ENCODE measurements at places on chromosomes 11 and 22.
A peak's percentile ranks its signal among the peaks of the same experiment; 100 is the strongest.

GRCh38 chr11:111795334-111795985 lies 29.3 kb upstream of the PPP2R1B start:
- no peak for DNase-seq

DNA sequence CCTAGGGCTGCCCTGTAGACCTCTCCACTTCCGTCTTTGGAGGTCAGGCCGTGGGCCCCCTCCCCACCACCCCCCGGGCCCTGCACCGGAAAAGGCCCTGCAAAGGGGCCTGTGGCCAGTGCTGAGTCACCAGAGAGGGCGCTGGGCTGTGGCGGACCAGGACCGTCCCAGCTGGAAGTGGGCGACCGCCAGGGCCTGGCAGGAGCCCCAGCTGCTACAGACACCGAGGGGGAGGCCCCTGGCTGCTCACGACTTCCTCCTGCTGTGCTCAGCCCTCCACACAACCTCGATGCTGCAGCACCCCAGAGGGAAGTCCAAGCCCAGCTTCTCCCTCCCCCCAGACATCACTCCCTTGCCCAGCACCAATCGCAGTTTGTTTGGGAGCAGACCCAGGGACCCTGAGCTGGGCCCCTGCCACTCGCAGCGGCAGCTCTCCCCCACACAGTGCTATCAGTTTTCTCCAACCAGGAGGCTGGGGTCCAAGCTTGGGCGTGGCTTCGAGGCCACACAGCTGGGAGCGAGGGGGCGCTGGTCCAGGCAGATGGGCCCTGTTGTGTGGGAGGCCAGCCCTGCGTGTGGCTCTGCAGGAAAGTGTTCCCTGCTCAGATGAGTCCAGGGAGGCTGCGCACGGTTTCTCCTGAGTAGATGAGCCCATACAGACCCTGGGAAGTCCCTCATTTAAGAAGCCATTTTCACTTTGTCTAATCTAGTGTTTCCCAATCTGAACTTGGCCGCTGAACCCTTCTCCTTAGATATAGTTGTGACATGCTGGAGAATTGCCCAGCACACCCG lies 5.6 kb upstream of the SH3BP1 start:
- DNase-seq = no peak

DNA sequence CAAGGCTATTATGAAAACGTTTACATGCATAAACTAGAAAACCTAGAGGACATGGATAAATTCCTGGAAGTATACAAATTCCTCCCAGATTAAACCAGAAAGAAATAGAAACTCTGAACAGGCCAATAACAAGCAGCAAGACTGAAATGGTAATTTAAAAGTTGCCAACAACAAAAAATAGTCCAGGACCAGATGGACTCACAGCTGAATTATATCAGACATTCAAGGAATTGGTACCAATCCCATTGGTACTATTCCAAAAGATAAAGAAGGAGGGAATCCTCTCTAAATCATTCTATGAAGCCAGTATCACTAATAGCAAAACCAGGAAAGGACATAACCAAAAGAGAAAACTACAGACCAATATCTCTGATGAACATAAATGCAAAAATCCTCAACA lies 236.0 kb downstream of the DLG2 start:
- DNase-seq = no peak

DNA sequence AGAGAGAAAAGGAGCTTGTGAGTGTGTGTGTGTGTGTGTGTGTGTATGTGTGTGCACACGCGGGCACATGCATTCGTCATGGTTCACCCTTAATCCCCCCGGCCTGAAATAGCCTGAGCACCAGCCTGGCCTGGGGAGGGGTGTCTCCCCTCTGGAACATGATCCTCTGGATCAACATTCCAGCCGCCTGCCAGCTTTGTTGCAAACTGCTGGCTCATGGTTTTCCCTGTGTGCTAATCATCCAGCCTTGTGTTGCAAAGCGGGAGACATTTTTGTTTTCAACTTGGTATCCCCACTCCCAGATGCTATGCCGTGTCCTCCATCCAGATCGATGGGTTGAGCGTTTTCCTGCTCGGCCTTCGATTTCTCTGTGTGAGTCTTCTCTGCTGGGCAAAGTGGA lies 94.3 kb downstream of the FEZ1 start:
- DNase-seq = no peak

GRCh38 chr11:45964911-45965389 lies 42.5 kb downstream of the LARGE2 start:
- DNase-seq = peak; percentile 44

DNA sequence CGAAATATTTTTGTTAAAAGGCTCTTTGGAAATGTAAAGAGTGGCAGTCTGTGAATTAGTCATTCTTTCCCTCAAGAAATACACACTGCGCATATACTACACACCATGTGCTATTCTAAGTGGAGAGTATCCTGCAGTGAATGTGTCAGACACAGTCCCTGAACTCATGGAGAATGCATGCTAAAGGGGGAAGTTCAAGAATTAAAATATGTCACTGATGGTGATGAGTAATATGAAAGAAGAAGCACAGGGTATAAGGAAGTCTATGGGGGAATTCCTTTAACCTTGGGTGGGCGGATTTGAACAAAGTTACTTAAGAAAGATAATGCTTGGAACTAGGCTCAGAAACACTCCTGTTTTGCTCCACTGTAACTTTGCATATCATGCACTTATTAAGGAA lies 153.0 kb downstream of the LRRC4C start:
- no peak for DNase-seq

- DNase-seq = peak; percentile 36
These were observed 3.9 kb downstream of the HTATIP2 start for GRCh38 chr11:20367313-20367948.

- no peak for DNase-seq
These were observed 47.4 kb downstream of the IGLL1 start for GRCh38 chr22:23532731-23533130.

DNA sequence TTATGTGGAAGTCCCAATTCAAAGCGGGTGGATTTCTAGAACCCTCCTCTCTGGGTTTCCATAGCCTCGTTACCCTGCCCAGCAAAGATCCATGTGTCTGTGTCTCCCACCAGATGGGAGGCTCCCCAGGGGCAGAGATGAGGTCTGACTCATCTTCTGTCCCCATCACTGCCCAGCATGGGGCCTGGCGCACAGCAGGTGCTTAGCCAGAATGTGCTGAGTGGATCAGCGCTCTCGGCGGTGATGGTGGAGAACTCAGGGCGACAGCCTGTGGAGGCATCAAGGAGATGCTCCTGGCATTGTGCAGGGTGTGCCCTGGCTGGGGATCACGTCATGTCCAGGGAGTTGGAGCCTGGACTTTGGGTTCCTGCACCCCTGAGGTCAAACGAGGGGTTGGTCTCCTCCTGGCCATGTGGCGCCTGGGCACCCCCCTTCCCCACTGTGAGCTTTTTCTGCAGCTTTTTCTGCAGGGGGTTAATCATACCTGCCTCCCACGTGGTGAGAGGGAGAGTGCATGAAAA lies 46.1 kb upstream of the RFPL3 start:
- DNase-seq = no peak

DNA sequence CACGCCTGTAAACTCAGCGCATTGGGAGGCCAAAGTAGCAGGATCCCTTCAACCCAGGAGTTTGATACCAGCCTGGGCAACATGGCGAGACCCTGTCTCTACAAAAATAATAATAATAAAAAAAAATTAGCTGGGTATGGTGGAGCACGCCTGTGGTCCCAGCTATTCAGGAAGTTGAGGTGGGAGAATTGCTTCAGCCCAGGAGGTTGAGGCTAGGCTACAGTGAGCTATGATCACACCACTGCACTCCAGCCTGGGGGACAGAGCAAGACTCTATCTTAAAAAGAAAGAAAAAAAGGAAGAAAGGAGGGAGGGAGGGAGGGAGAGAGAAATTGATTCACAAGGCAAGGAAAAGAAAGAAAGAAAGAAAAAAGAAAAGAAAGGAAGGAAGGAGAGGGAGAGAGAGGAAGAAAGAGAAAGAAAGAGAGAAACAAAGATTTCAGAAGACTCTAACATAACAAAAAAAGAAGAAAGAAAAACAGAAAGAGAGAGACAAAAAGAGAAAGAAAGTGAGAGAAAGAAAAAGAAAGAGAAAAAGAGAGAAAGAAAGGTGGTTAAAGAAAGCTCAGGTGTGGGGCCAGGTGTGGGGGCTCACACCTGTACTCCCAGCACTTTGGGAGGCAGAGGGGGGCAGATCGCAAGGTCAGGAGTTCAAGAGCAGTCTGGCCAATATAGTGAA lies 37.3 kb upstream of the MYH9 start:
- no peak for DNase-seq

GRCh38 chr11:115672999-115673411 lies 168.8 kb upstream of the CADM1 start:
- DNase-seq = no peak

- DNase-seq = no peak
These were observed 33.1 kb upstream of the CYB5R3 start for GRCh38 chr22:42682113-42682851.

GRCh38 chr22:46472722-46473016 lies 64.8 kb downstream of the CELSR1 start:
- DNase-seq = no peak

- no peak for DNase-seq
These were observed 428.6 kb downstream of the CNTN5 start for GRCh38 chr11:99449345-99449744.

- DNase-seq = no peak
These were observed 839 bp downstream of the CBY1 start for GRCh38 chr22:38657045-38657909.

GRCh38 chr11:64466115-64466718 lies 107.3 kb downstream of the RPS6KA4 start:
- DNase-seq = no peak

DNA sequence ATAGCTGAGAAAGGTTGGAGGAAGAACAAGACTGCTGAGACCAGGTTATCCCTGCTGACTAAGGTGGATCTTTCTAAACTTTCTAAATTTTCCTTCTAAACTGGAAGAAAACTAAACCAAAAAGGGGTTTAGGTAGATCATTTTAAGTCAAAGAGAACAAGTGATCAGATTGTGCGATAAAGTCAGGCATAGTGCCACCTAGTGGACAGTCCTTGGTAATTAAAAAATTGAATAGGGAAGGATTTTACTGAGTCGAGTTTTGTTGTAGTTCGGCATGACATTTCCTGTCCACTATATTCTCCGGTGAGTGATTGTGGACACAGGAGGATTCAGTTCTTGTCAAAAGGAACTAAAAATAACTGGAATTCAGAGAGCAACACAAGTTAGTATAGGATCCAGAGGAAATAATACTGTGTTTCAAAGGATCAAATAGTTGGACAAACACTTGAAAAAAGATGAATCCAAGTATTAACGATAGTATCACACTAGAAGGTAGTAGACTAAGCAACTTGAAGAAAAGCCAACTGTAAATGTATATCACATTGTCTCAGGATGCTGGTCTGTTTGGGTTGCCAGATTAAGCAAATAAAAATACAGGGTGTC lies 1236.4 kb downstream of the FAM181B start:
- no peak for DNase-seq

GRCh38 chr11:36229091-36229705 lies 60.0 kb downstream of the COMMD9 start:
- DNase-seq = no peak

- DNase-seq = no peak
These were observed 3.9 kb downstream of the SCGB2A2 start for GRCh38 chr11:62273789-62274275.

DNA sequence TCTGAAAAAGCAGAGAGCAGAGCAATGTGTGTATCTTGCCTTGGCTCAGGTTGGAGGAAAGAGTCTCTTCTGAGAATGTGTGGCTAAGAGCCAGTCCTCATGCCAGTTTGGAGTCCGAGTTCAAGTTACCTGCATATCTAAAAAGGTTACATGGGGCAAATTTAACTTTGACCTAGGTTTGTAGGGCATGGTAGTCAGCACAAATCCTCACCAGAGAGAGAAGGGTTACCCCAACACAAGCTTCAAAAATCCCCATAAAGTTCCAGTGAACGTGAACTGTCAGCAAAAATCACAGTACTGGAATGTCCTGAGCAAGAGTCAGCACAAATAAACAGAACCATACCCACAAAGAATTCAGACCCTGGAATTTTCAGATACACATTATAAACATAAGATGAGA lies 13.8 kb downstream of the SDHD start:
- no peak for DNase-seq

DNA sequence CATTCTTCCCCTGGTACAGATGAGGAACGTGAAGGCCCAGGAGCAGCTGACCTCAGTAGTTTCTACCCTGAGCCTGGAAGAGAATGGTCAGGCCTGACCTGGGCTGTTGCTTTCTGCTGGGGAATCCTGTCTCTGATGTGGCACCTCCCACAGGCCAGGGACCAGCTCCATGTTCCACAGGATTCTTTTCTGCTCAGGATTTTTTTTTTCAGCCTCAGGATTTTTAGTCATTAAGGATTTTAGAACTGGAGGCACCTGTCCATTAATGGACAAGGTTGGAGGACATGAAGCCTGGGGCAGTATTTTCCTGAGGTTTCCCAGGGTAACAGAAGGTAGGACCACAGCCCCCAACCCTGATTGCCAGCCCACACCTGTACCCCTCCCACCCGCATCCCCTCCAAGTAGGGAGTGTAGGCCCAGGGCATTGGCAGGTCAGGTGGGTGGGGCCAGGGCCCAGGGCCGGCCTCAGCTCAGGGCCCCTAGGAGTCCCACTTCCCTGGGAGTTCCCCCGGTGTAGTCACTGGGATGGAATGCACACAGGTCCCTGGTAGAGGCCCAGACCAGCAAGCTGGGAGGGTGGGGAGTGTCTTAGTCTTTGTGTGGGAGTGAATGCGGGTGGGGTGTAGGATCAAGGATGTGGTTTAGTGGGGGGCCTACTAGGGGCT lies 16.1 kb downstream of the BIK start:
- no peak for DNase-seq

DNA sequence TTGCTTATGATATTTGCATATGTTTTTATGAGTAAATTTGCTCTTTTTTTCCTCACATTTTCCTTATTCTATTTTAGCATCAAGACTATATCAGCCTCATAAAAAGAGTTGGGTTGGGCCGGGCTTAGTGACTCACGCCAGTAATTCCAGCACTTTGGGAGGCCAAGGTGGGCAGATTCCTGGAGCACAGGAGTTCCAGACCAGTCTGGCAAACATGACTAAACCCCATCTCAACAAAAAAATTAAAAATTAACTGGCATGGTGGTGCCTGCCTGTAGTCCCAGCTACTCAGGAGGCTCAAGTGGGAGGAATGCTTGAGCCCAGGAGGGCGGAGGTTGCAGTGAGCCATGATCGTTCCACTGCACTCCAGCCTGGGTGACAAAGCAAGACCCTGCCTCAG lies 148.8 kb upstream of the ANO5 start:
- no peak for DNase-seq

- no peak for DNase-seq
These were observed 52.1 kb downstream of the ALG9 start for GRCh38 chr11:111819161-111819828.

DNA sequence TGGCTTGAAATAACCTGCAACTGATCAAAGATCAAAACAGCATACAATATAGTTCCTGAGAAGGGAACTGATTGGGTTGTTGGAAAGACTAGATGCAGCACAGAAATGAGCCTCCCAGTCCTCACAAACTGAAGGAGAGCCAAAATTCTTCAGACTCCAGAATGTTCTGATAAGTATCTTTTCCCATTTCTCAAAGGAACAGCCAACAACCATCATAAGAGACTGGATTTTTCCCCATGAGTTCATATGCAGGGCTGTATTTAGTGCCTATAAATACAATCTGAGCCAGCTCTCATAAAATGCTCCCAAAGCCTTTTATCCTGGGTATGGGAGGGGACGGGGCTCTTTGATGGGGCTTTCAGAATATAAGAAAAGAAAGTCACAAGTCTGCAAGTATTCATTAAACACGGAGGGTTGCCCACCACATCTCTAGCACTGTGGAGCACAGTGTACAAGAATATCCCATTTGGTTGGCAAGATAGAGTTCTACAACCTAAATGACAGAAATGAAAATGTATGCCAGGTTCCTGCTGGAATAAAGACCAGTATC lies 50.7 kb upstream of the LYVE1 start:
- no peak for DNase-seq

Measured in activated CD8-positive, alpha-beta memory T cell treated with anti-CD3 and anti-CD28 coated beads for 4 hours (primary cell).